HL-60 (cell line): ENCODE measurements at places on chromosomes 2 and 18.

GRCh38 chr2:168194784-168195522 lies 52.4 kb downstream of the STK39 start:
- DNase-seq: peak; percentile 36

DNA sequence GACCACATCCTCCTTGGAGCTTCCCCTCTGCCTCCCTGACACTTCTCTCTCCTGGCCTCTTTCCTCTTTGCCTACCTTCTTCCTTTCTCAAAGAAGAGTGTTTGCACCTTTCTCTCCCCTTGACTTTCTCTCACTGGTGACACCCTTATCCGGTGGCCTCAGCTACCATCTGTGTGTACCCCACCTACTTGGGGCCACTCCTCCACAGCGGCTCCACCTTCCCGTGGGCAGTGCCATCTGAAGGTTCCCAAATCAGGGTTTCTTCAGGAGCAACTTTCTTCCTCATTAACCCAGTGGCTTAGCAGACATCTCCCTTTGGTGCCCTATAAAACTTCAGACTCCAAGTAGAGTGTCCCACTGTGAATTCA lies 5.3 kb upstream of the NCL start:
- peak; percentile 40 for DNase-seq

DNA sequence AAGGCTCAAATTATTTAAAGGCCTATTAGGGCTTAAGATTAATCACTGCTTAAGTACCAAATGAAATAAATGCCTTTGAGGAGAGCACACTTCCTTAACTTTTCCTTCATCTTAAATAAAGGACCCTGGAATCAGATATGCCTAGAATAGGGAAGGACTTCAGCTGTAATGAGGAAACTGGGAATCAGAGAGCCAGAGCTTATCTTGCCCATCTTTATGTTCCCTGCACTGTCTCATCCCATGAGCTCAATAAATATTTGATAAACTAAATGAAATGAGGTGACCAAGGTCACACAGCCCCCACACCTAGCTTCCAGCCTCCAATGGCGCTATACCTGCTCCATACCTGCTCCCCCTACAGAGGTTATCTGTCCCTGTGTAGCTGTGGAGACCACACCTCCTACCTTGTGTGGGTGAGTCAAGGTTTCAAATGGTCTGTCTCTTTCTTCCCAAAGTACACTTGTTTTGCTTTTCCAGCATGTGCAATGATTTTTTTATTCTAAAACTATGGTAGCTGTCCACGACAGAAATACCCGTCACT lies 23.4 kb upstream of the NEDD4L start:
- DNase-seq: no peak

DNA sequence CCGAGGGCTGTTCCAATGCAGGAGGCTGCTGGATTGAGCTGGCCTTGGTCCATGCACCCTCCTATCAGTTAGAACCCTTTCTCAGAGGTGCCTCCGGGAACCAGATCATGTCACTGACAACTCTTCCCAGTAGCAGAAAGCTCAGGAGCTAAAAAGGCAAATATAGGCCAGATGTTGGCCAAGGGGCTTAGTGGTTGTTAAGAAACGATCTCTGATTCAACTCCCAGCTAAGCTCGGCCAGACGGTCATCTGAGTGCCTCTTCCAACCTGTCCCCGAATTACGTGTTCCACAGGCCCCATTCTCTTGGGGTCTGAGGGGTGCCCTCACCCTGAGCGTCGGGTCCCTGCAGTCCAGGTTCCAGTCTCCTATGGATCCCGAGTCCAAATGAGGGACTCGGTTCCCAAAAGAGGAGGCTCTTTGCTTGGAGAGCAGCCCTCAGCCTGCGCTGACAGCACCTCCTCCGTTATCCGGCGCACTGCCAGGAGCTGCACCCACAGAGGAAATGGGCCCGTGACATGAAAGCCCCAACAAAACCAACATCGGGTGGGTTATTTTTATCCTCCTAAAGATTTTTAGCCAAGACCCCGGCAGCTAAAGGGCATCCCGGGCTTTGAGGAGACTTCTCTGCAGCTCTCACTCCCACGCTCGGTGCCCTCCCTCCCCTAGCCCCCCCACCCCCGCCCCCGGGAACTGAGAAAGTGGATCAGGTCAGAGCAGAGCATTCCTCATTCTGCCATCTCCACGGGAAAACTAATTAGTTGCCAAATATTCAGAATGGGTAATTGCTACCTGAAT lies 106.6 kb upstream of the ID2 start:
- peak; percentile 30 for DNase-seq

GRCh38 chr2:144796164-144796563 lies 276.2 kb upstream of the ZEB2 start:
- no peak for DNase-seq

- no peak for DNase-seq
Measured at GRCh38 chr2:219507581-219508443, 6.5 kb upstream of the ASIC4 start.

GRCh38 chr2:38394903-38395341 lies 17.8 kb upstream of the ATL2 start:
- DNase-seq: no peak

DNA sequence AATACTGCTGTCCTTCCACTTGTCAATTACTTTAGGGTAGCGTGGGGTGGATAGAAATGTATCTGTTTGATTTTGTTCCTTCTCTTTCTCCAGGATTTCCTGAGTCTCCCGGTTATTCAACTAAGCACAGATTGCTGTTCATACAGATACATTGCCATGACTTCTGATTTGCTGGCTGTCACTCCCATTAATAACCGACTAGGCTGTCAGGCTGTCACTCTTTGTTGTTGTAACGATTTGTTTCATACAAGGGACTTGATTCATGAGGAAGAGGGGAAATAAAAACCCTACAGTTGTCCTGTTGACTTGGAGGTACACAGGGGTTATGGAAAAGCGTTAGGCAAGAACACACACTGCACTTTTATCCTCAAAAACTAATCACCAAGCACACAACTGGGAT lies 302.7 kb upstream of the SMIM21 start:
- DNase-seq: no peak

- no peak for DNase-seq
Measured at GRCh38 chr2:66443979-66444861, 9.3 kb downstream of the MEIS1 start.

GRCh38 chr2:47504174-47504810 lies 101.3 kb downstream of the MSH2 start:
- no peak for DNase-seq

DNA sequence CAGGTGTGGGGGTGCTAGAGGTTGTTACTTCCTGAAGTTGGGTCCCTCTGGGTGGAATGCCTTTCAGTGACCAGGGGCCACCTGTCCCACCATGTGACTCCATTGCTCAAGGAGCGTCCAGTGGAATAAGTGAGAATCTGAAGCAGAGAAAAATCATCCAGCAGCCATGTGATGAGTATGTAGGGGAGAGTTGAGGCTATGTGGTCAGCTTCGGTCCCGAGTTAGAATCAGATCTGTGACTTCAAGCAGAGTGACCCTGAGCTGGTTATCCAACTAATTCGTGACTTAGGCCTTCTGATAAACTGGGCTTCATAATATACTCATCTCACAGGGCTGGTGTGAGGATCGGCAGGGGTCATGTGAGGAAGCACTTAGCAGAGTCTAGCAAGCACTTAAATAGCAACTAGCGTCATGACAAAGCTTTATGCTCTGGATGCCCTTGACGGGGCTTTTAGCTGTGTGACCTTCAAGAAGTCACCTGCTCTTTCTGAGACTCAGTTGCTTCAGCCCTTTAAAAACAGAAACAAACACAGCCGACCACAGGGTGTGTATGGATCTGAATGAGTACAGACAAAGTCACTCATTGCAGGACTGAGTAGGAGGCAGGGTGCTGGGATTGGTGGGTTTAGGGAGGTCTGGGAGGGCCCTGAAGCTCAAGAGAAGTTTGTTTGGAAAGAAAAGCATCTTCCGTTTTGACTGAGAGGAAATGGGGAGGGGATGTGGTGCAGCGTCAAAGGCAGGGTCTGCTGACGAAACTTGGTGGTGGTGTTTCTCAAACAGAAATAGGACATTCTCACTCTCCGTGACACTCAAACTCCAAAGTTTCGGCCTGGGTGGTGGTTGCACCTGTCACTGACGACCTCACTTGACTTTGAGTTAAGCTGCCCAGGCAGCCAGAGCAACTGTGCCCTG lies 264.0 kb upstream of the CXCR4 start:
- DNase-seq: peak; percentile 92

- no peak for DNase-seq
Measured at GRCh38 chr2:33589444-33589843, 9.7 kb downstream of the FAM98A start.

- DNase-seq: no peak
Measured at GRCh38 chr2:26629751-26630150, 11.4 kb downstream of the CIB4 start.
